Activated naive CD4-positive, alpha-beta T cell (primary cell): ENCODE measurements at places on chromosomes 16 and 17.

DNA sequence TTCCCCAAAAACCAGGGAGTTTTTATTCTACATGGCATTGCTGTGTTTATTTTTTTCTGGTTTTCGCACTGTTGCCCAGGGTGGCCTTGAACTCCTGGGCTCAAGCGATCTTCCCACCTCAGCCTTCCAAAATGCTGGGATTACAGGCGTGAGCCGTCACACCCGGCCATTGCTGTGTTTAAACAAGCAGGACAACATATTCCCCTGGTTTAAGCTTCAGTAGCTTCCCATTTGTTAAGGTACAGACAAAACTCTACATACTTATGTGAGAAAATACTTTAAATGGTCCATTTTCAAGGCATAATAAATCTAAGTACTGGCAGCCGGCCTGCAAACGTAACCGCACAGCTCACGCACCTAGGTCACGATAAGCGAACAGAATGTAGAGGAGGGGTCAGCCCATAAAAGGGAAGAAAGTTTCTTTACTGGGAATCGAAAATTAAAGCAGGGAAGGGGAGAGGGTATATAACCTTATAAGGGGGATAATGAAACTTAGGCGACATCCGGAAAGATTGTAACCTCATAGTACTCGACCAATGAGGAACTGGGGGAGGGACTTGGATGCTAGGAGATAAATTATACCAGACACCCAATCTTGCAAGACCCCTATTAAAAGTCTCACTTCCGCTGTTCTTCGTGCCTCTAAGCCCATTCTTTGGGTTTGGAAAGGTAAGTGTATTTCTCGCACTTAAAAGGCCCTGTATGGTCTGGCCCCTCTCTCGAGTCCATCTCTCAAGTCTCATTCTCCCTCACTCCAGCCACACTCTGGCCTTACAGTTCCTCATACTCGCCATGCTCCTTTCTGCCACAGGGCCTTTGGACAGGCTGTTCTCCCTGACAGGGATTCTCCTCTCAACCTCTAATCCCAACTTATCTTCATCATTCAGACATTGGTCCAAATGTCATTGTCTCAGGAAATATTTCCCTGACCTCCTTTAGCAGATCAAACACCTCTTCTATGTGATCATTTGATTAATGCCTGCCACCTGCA is 59.2 kb downstream of the TEX14 start:
- no peak for DNase-seq

DNA sequence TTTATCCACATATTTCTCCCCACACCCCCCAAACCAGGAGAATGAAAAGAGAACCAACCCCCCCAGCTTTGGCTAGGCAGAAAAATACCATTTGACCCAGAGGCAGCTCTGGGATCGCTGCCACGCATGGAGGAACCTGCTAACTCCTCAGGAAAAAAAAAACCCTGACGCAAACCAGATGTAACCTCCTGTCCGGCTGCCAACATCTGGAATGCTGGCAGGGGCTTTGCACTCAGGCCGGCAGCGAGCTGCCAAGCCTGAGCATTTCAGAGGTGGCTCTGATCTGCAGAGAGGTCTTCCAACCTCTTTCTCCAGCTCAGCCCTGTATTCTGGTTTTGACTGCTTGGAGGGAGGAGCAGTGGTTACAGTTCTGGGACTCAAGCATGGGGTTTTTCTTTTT is 8.2 kb downstream of the IGFBP4 start:
- no peak for DNase-seq

DNA sequence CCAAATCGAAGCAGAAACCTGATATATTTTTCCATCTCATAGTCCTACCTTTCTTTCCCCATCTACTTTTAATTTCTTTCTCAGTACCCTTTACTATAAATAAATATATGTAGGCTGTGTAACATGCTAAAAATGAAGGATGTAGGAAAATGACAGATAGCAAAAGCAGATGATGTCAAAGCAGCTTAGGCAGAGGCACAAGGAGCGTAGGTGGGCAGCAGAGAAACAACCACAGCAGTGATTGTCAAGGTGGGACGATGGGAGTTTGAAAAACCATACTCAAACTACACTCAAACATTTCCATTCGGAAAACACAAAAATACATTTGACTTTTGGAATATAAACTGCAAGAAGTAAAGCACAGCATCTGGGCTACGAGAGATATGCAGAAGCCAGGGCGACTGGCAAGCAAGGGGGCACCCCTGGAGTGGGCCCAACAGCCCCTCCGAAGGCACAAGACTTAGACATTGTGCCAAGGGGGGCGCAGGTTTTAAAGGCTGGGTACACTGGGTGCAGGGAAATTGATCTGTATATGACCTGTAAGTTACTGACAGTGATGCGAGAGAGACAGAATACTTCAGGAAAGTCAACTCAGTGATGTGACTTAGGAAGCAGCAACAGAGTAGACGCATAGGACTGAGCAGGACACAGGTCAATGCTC is 31.1 kb downstream of the SNN start:
- no peak for DNase-seq

DNA sequence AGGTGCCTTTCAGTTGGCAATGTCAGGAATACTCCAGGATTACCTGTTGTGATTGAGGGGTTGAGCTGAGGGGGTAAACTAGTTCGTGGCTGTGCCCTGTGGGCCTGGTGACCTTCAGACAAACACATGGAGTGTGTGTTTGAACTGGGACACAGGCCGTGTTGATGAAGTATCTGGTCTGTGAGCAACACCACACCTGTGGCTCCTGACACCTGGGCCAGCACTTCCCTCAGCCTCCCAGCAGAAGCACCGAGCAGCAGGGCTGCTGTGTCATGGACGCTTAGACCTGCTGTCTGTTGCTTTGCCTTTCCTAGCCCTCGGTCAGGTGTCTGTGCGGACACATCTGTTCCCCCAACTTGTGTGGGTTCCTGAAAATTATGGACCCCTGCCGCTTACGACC is 82.9 kb downstream of the KSR1 start:
- DNase-seq, result no peak
